ENCODE measurements at places on chromosomes 11 and 22. TPM values are rescaled to one million over a fixed set of nuclear protein-coding genes. Genes with fewer than 3 reads are reported as not detected.

The TPST2 gene
- 206 TPM for total RNA-seq

DNA sequence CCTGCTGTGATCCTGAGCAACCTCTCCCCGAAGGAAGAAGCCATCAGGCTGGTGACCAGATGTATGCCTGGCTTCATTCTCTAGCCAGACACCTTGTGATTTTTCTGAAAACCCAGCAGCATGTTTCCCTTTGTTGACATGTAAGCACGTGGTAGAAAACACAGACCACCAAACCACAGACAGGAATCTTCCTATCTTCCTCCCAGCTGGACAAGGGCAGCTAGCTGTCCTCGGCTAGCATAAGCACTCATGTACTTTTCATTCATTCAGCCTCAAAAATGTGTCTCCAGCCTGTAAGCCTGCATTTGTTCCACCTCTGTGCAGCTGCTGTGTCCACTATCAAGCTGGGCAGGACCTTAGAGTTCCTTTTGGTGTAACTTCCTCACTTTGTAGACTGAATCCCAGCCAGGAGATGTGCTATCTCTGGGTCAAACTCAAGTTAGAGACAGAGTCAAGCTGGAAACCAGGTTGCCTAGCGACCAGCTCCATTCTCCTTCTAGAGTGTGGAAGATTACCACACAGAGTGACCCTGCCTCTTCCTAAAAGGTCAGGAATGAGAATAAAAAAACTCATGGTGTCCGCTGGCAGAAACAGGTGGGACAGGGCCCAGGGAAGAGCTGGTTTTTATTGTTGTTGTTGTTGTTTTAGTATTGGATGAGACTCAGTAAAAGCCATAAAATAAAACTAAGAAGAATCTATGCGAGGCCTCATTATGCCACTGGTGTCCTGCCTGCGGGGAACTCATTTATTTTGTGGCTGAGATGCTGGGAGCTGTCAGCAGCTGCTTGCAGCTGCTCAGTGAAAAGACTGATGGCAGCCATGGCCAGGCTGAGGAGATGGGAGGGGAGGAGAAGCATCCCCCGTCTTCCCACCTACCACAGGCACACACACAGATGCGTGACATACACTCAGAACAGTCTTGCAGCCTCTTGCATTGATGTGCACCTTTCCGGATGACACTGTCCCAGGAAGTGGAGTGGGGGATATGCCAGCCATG, 7.4 kb upstream of the CLMP start:
- peaks cover 5% of the 10 kb centered on the region for H3K27me3 ChIP-seq
- H3K4me1 ChIP-seq: no peaks in the 10 kb centered on the region
- no peak overlapping the region for H3K4me3 ChIP-seq
- H3K36me3 ChIP-seq: no peaks in the 10 kb centered on the region

DNA sequence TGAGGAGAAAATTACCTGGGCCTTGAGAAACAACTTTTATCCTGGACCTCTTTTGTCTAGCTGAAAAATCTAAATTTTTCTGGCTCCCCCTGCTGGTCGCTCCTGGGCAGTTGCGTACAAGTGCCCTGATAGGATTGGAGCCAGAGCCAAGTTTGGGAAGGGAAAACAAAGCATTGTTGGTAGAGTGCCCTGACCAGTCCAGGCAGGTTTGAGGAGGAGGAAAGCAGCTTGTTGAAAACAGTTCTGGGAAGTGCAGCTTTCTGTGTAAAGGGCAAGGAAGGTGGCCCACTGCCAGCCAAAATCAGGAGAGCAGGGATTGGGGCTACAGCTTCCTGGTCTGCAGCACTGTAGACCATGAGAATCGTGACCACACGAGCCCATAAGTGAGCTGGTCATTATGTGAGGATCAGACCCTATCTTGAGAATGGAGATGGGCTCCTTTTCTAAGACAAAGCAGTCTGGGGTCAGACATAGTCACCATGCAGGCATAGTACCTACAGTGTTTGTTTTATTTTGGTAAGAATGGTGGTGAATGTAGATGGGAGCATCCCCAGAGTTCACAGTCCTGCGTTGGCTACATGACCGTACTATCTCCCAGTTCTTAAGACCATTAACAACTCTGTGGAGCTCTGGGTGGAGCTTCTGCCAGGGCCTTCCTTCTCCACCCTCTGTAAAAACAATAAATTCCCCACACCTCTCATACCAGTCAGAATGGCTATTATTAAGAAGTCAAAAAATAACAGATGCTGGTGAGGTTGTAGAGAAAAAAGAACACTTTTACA, 21.3 kb upstream of the PIK3IP1 start:
- H3K4me3 ChIP-seq: no peak overlapping the region
- no peaks in the 10 kb centered on the region for H3K27me3 ChIP-seq
- H3K36me3 ChIP-seq: no peaks in the 10 kb centered on the region
- H3K27ac ChIP-seq: no peak overlapping the region
- DNase-seq: peak; percentile 79
- peaks cover 3% of the 10 kb centered on the region for H3K4me1 ChIP-seq

The MAP6 gene
- not detected for total RNA-seq

GRCh38 chr11:110373051-110373702, 56.6 kb upstream of the FDX1 start:
- H3K4me1 ChIP-seq: no peaks in the 10 kb centered on the region
- H3K27me3 ChIP-seq: no peaks in the 10 kb centered on the region
- no peak overlapping the region for H3K4me3 ChIP-seq
- H3K36me3 ChIP-seq: no peaks in the 10 kb centered on the region

DNA sequence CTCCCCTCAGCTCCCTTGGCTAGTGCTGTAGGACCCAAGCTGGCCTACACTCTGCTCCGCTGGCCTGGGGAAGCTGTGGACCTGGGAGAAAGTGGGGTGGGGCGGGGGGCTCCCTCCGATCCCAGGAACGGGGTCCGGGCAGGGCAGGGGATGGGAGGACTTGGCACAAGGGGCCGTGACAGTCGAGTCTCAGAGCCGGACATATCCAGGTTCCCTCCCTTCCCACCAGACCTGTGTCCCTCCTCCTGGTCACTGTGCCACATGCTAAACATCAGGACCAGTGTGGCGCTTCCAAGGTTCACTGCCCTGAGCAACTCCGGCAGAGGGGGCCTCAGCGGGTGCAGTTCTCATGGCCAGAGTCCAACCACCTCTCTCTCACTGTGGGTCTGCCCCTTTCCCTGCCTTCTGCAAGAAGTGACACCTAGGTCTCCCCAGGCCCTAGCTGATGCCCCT, 2.0 kb downstream of the DUSP8 start:
- H3K4me3 ChIP-seq: no peak overlapping the region
- no peaks in the 10 kb centered on the region for H3K36me3 ChIP-seq
- peak; percentile 17 for DNase-seq
- no peak overlapping the region for H3K27ac ChIP-seq
- H3K4me1 ChIP-seq: peaks cover 63% of the 10 kb centered on the region
- peaks cover 9% of the 10 kb centered on the region for H3K27me3 ChIP-seq

DNA sequence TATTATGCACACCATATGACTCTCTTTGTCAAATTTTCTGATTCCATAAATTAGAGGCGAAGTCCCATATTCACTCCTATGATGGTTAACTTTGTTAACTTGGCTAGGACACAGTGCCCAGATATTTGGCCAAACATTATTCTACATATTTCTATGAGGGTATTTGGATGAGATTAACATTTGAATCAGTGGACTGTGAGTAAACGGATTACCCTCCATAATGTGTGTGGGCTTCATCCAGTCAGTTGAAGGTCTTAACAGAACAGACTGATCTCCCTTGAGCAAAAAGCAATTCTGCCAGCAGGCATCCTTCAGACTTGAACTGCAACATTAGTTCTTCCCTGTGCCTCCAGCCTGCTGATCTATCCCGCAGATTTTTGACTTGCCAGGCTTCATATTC, 69.9 kb downstream of the FZD4 start:
- H3K36me3 ChIP-seq: no peaks in the 10 kb centered on the region
- H3K27me3 ChIP-seq: no peaks in the 10 kb centered on the region
- no peak overlapping the region for H3K4me3 ChIP-seq
- no peak overlapping the region for H3K27ac ChIP-seq

DNA sequence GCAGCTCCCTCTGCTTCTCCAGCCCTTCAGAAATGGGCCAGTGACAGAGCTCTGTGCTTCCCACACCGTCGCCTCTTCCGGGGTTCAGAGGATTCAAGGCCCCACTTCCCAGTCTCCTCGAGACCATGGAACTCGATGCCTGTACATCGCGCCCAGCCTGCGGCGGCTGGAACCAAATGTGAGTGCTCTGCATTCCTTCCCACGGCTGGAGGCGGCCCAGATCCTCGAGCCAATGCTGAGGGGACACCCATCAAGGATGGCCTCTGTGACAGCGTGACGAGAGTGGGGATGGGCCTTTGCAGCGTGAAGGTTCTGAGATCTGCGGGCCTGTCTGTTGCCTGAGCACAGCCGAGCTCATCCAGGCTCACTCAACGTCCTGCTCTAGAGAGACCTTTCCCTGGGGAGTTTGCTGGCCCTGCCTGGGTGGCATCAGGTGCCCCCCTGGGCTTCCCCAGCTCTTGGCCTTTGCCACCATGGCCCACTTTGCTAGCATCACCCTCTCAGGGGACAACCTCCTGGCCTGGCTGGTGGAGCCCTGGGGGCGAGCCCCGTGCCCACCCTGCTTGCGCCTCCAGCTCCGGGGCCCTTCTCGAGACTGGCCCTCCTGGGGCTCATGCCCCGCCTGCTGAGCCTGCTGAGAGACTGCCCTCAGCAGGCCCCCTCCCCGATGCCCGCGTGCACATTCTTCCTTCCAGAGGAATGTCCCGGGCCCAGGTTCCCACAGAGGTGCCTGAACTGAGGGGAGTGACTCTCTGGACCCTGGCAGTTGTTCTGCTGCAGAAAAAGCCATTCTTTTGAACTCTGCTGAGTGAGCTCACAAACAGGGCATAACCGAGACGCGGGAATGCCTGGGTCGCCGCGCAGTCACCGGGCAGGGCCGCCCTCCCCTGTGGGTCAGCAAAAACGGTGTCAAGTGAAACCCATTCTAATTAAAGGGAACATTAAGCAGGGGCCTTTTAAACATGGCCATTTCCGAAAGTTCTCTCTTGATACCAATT, 7.3 kb upstream of the MYEOV start:
- no peak overlapping the region for H3K27ac ChIP-seq
- no peaks in the 10 kb centered on the region for H3K4me1 ChIP-seq
- H3K36me3 ChIP-seq: no peaks in the 10 kb centered on the region
- no peak overlapping the region for H3K4me3 ChIP-seq
- DNase-seq: no peak

The CD248 gene
- 0.40 TPM for total RNA-seq

The POU2AF2 gene
- not detected for total RNA-seq

- no peak for DNase-seq
- no peak overlapping the region for H3K27ac ChIP-seq
- H3K36me3 ChIP-seq: no peaks in the 10 kb centered on the region
- H3K27me3 ChIP-seq: no peaks in the 10 kb centered on the region
Measured at GRCh38 chr11:21988477-21988876, 204.4 kb upstream of the ANO5 start.

DNA sequence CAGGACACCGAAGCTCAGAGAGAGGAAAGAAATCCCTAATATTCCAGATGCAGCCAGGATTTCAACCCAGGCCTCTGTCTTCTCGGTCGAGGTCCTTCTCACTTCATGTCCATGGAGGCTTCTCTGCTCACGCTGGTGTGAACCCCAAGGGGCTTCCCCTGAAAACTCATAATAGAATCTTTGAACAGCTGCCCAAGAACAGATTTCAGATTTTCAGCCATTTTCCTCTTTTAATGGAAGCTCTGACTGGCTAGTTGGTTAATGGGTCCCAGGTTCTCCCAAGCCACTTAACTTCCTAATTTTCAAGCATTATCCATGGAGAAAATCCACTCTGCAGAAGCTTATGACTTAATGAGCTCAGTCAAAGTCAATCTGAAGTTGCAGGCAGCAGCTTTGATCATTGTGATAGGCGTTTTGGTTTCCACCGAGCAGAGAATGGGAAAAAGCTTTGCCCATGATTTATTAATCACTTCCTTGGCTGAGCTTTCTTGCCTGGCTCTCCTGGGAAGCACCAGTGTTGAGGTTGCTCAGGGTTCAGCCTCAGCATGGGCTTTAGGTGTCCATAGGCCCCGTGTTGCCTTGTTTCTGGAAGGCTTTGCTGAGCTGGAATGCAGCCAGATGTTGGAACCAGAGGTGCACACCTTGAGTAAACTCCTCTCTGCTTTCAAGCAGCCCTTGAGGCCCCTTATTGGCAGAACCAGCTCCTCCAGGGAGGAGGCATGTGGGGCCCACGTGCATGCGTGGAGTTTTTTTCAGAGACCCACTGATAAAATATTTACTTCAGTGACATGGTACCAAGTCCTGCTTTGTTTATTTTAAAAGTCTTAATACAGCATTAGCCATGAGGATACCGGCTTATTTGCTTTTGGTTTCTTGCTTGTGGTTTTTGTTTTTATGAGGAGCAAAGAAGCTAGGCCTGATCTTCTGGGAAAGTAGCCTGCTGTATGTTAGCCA, 25.5 kb downstream of the LDLRAD3 start:
- H3K27ac ChIP-seq: no peak overlapping the region
- H3K27me3 ChIP-seq: no peaks in the 10 kb centered on the region
- no peaks in the 10 kb centered on the region for H3K4me1 ChIP-seq
- no peak for DNase-seq
- H3K4me3 ChIP-seq: no peak overlapping the region
- no peaks in the 10 kb centered on the region for H3K36me3 ChIP-seq
